ENCODE measurements at places on chromosomes 3 and 15.

DNA sequence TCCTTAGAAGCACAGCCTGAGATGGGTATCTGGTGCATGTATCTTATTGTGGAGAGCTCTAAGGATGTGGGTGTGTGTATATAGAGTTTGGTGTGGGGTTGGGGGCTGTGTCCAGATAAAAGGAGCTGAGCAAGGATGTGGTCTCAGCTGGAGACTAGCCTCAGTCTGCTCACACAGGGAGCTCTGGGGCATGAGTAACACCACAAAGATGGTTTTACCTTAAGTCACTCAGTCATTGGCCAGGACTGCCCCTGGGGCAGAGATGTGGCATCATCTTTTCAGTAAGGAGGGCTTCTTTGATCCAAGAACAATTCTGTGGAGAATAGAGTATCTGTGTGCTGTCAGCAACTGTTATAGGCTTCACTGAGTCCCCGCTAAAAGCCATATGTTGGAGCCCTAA is 163.4 kb upstream of the NUDT16 start:
- no peak for ATAC-seq

GRCh38 chr15:68213991-68214837 is 9.1 kb upstream of the CALML4 start:
- no peak for ATAC-seq

- ATAC-seq = no peak
Observed at GRCh38 chr3:107377151-107377550, at the start of gene CCDC54. Gene CCDC54 (plus strand): TSS chr3:107377439. CDS start chr3:107377588, 149 bp downstream.

GRCh38 chr3:55074796-55075195 is 146.9 kb upstream of the LRTM1 start:
- no peak for ATAC-seq

DNA sequence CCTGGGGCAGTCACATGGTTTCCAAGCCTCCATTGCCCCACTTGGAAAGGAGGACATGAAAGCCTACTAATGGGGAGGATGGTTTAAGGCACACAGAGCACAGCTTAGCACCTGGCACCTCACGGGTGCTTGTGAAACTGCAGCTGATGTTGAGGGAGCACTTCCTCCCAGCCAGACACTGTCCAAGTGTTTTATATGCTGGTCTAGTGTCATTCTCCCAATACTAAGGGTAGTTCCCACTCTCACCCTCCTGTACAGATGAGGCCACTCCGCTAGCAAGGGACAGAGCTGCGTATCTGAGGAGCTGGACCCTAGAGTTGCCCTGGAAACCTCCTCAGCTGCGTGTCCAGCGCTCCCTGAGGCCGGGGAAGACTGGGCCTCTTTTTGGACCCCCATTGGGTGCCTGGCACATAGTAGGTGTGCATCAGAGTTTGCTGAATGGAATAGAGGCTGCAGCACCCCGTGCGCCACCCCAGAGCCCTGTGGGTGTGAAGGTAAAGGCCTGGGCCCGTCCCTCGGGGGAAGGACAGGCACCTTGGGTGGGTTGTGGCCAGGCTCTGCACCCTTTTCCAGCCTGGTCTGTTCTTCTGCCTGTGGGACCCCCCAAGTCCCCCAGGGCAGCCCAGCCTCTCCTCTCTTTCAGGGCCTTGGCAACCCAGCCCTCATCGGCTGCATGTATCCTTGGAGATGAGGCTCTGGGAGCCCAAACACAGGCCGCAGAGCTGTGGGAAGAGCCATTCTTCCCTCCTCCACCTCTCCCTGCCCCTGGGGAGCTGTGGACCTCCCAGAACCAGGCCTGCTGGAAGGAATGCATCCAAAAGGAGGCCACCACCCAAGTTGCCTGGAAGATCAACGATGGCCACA is 31.3 kb downstream of the DNASE1L3 start:
- no peak for ATAC-seq

DNA sequence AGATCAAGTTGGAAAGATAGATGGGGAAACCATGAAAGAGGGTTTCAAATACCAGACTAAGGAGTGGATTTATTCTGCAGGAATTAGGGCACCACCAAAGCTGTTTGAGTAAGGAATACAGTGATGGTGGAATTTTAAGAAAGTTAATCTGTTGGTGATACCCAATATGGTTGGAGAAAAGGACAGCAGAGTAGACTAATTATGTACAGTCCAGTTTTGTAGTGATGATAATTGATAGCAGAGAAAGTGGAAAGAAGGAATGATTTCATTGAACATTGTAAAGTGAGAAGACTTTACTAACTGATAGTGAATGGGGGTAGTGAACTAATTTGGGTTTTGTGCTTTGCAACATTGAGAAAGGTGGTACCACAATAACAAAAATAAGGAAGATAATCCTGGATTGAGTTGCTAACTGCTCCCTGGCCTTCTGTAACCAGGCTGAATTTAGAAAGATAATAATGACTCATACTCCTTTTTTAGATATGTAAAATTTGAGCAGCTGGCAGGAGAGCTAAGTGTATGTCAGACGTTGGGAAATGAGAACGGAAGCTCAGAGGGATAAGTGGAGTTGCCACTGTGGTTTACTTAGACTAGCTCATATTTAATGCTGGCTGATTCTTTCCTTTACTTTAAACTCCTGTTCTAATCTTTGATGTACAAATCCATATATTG is 16.9 kb downstream of the TCAIM start:
- no peak for ATAC-seq

DNA sequence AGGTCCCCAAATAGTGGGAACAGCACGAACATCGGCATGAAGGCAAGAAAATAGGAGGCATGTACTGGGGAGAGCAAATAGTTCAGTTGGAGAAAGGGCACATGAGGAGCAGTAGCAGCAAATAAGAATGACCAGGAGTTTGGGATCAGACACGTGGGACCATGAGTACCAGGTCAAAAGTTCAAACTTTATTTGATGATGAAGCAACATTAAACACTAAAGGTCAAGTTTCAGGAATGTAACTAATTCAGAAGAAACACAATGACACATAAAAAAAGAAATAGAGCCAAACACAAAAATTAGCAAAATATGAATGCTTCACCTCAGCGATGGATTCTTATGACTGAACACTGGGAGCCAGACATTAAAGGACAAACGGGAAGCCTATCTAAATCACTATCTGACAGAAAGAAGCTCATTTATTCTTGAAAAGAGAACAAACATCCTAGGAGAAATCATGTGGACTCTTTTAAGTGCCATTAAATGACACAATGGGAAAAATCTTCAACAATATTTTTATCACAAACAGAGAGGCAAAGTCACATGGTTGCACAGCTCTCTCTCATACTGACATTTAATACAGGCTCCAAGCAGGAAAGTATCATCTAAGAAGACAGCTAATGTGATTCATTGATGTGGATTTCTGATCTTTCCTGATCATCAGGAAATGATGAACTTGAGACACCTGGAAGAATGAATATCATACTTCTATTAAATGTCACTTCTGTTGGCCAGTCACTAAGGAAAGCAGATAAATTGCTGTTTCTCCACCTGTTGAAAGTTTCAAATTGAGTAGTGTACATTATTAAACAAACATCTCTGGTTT is 216.9 kb upstream of the THBS1 start:
- ATAC-seq = no peak

- no peak for ATAC-seq
Observed at GRCh38 chr15:44325568-44325967, 37.0 kb downstream of the GOLM2 start.

- no peak for ATAC-seq
Observed at GRCh38 chr3:136626493-136626892, 125.7 kb downstream of the STAG1 start.

DNA sequence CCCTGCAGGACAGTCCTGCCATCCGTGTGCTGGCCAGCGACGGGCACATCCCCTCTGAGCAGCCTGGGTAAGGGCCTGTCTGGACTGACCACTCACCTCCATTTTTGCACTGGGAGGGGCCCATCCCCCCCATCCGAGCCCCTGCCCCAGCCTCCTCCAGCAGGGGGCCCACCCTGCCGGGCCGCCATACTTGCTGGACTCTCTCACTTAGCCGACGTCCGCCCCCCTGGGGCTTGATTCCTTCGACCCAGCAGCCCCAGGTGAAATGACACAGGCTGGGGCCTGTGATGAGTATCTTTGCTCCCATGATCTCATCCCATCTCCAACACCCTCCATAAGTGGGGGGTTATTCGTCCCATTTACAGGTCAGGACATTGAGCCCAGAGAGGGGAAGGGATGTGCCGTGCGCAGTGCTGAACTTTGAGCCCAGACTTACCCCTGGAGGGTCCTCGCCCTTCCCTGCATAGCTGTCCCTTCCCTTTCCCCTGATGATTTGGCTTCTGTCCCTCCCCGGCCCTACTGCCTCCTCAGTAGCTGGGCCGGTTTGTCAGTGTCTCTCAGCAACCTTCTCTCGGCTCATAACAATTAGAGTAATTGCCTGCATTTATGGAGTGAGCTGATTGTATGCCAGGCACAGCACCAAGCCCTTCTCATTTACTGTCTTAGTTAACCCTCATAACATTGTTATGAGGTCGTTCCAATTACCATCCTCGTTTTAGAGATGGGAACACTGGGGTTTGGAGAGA is 4.2 kb downstream of the LMAN1L start:
- ATAC-seq = no peak

- no peak for ATAC-seq
Observed at GRCh38 chr3:177894081-177894728, 642.0 kb upstream of the KCNMB2 start.

DNA sequence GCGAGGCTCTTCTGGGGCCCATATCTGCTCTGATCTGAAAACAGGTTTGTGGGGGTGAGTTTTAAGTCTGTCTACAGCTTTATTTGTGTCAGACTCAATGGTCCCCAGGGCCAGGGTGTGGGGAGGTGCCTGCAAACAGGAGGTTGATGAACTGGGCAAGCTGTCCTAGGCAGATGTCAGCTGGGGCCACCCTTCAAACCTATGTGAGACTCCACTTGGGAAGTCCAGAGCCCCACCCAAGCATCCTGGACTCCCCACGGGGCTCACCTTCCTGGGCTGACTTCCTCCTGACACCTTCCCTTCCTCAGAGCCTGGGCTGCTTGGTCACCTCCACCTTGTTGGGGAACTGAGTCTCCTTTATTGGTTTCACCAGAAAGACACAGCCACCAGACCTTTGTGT is 8.6 kb upstream of the LYSMD4 start:
- no peak for ATAC-seq

- no peak for ATAC-seq
Observed at GRCh38 chr15:84834969-84835368, 17.8 kb downstream of the ALPK3 start.

GRCh38 chr15:84721371-84721770 is 5.4 kb upstream of the SEC11A start:
- ATAC-seq = no peak
